ENCODE measurements at places on chromosomes 1 and 21.

- DNase-seq, result no peak
These were observed 114.6 kb downstream of the UCK2 start for GRCh38 chr1:165942062-165942461.

- no peak for DNase-seq
These were observed 52.2 kb downstream of the ASB17 start for GRCh38 chr1:75879985-75880384.

- no peak for DNase-seq
These were observed at the start of gene ALX3 for GRCh38 chr1:110070671-110071242. Gene ALX3 (minus strand): TSS chr1:110070672. CDS start chr1:110070612, 60 bp downstream.

GRCh38 chr1:86714561-86715244 is 10.3 kb downstream of the SH3GLB1 start:
- DNase-seq, result no peak

- DNase-seq, result peak; percentile 63
These were observed 34.8 kb upstream of the PRELP start for GRCh38 chr1:203440771-203441170.

GRCh38 chr1:177048314-177049069 is 116.0 kb downstream of the ASTN1 start:
- DNase-seq, result peak; percentile 32

GRCh38 chr1:43796111-43796581 is 88.8 kb downstream of the ST3GAL3 start:
- DNase-seq, result no peak

GRCh38 chr21:32813265-32813903 is 41.8 kb upstream of the PAXBP1 start:
- DNase-seq, result peak; percentile 10

GRCh38 chr1:93114391-93114790 is 35.3 kb downstream of the MTF2 start:
- DNase-seq, result no peak

GRCh38 chr1:94873520-94874351 is 53.2 kb downstream of the CNN3 start:
- DNase-seq, result no peak

DNA sequence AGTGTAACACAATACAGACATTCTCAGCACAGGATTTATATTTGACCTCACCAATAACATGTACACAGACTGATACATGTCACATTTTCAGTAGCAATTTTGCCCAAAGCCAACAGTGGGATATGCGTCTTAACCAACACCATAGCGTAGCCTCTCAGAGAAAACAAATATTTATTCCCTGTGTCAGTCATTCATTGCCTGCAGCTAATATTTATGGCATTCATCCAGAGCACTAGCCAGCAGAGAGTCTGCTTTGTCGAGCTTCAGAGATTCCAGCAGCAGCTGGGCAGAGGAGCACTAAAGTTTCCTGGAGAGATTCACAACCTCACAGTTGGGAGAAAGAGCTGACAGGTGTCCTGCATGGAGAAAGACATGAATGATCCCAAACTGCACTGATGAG is 400.7 kb upstream of the DAB1 start:
- no peak for DNase-seq

- DNase-seq, result no peak
These were observed 8.2 kb downstream of the HCRTR1 start for GRCh38 chr1:31625561-31626222.

DNA sequence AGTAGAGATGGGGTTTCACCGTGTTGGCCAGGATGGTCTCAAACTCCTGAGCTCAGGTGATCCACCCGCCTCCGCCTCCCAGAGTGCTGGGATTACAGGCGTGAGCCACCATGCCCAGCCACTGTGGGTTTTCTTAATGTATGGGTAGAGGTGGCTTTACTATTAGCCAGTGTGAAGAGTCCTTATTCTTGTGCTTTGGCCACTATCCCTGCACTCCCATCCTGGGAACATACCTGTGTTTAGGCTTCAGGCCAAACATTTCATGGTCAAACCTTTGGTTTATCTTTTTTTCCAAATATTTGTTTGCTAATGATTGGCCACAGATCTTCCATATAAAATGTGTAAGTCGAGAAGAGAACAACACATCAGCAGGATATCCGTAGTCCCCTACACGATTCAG is 16.5 kb downstream of the FMO5 start:
- DNase-seq, result no peak

DNA sequence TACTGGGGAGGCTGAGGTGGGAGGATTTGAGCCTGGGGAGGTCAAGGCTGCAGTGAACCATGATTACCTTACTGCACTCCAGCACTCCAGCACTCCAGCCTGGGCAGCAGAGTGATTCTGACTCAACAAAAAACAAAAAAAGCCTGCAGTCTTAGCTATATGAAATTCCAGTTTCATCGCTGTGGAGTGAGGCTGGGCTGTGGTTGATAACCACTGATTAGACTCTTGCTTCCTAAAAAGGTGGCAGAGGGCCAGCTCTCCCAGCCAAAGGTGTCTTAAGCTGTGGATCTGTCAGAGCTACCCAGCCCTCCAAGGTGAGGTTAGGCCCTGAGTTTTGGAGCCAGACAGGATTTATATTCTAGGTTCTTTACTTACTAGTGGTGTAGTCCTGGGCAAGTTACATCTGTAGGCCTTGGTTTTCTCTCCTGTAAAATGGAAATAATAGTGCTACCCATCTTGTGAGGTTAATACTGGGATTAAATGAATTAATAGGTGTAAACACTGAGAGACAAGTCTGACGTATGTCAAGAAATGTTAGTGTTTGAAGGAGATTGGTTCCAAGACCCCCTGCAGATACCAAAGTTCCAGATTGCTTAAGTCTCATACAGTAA is 35.9 kb downstream of the TMCC2 start:
- DNase-seq, result no peak

- DNase-seq, result no peak
These were observed 260.3 kb downstream of the GRIK3 start for GRCh38 chr1:36773827-36774541.

GRCh38 chr1:43352881-43353280 is 5.9 kb upstream of the CDC20 start:
- DNase-seq, result no peak

Measured in ELF-1 (cell line).